ENCODE measurements at places on chromosomes 7 and 10.

DNA sequence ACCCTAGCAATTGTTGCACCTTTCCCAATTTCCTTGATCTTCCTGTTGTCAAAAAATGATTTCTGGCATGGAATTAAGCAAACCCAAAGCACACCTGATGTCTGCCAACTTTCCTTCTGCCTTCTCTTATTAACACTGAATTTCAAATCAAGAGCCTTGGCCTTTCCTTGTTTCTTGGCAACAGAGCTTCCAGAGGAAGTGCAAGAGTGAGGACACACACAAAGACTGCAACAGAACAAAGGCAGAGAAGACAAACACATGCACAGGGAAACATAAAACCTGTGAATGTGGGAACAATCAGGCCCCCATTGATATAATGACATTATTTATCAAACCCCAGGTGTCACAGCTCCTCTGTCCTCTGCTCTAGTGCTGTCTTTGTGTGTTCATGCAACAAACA is 73.0 kb upstream of the IL6 start:
- DNase-seq: no peak

GRCh38 chr7:142866361-142867096 is 11.7 kb downstream of the EPHB6 start:
- DNase-seq: no peak

GRCh38 chr10:71637305-71637704 is 82.3 kb downstream of the C10orf105 start:
- no peak for DNase-seq

DNA sequence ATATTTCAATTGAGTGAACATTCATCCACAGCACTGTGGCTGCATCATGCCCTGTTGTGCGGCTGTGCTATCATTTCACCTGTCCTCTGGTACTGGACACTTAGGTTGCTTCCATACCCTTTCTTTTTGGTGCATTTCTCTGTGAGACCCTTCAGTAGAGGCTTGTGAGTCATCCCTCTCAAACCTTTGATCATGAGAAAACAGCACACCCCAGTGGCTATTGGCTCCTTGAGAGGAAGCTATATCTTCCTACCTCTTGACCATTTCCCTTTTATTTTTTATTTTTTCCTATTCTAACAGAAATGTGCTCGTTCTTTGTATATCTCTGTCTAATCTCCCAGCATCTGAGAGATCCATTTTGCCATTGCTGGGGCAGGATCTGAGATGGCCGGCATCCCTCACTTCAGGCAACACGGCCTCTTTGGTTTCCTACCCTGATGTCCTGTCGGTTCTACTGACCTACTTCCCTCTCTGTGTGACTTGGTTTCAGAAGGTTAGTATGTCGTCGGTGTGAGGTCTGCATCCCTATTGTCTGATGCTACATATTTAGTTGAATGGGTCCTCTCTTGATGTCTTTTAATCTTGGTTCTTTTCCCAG is 23.8 kb upstream of the PIK3AP1 start:
- DNase-seq: no peak

- DNase-seq: no peak
Observed at GRCh38 chr10:535051-535450, 154.4 kb downstream of the DIP2C start.

DNA sequence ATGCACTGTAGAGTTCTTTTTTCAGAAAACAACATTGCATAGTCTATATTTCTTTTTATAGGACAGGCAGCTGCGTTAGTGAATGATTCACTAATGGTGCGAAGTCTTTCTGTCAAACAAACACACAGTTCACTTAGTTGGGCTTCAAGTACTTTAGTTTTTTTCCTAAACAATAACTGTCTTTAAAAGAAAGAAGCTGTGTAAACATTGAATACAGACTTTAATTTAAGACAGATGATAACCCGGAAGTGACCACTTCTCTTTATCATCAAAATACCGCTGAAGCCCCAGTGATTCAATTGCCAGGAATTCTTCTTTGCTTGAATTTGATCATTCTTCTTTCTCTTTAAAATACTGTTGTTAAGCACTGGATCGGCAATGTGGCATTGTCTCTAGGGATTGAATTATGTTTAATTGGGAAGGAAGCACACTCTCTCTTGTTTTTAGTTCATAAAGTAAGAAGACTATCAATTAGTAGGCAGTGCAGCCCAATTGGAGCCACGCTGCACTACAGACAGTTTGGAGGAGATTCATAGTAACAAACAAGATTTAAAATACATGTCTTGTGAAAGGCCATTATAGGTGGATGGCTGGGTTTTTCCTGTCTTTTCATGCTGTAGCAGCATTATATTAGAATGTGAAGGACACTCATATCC is 30.4 kb downstream of the CNTNAP2 start:
- DNase-seq: no peak

- no peak for DNase-seq
Observed at GRCh38 chr10:15469111-15469510, 98.0 kb upstream of the FAM171A1 start.

DNA sequence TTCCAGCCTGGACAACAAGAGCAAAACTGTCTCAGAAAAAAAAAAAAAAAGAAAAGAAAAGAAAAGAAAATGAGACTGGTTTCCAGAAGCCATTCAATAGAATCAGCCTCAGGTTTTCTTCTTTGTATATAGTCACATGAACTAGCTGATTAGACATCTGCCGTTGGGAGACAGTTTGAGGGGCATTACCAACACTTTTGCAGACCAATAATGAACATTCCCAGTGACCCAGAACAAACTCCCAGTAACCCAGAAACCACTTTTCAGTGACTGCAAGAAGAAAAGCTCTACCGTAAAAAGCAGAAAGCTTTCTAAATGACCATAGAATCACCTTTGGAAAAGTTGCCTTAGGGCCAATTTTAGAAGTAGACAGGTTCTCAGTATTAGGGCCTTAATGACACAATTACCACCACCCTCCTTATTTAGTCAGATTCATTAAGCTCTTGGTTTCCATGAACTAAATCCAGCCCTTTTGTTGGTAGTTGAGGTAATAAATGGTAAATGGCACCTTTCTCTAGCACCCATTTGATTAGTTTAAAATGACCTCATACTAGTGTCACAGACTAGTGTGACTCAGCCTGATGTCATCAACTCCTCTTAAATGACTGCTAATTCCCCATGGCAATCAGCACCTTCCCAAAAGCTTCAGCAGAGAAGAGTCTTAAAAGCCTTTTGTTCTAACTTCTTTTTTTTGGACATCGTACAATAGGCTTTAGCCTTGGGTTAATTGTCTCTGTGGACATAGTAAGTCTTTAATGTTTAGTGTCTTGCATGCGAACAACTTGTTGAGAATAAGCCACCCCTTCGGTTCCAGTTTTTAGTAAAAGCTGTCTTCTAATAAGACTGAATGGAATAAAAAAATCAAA is 33.6 kb upstream of the XRCC2 start:
- DNase-seq: no peak

- no peak for DNase-seq
Observed at GRCh38 chr7:65238785-65239184, 134.9 kb upstream of the ZNF92 start.
